Sigmoid colon (tissue), 7 donors: ENCODE measurements at places on chromosomes 16 and 17.

DNA sequence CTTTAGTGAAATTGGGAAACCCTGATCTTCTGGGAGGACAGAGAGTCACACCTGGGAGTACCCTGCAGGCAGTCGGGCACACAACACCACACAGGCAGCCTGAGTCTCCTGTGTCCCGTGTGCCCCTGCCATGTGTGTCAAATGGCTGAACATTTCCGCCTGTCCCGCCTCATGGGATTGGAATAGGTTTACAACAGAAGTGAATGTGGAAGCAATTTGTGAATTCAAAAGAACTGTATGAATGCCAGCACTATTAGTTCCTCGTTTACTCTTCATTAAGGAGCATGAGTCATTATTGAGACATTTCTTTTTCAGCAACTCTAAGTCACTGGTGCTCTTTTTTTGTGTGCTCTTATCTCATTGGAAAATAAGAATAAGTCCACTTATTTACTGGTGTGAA, 226.5 kb downstream of the PMP22 start:
- DNase-seq, result no peak

DNA sequence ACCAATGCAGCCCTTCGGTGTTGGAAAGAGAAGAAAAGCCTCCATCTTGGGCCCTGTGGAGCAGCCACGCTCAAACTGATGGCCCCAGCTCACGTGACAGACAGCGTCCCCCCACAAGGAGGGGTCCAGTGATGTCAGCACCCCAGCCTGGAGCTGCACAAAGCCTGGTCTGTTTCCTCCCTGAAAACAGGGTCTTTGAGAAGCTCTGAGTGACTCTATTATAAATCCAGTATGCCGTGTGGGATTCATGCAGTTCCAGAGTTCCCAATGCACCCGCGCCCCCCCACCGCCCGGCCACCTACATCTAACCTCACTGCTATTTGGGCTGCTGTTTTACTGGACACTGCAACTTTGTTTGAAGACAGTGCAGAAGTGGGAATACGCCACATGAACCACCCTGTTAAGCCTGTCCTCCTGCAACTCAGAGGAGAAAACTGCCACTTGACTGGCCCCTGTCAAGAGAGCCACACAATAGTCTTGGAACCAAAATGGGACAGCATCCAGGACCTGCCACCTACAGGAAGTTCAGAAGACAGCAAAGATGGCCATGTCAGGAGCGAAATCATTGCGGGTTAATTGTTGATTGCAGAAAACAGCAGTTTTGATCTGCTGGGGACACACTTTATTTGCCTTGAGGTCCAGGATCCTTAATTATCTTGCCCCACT, 33.1 kb downstream of the PMP22 start:
- DNase-seq, result no peak

DNA sequence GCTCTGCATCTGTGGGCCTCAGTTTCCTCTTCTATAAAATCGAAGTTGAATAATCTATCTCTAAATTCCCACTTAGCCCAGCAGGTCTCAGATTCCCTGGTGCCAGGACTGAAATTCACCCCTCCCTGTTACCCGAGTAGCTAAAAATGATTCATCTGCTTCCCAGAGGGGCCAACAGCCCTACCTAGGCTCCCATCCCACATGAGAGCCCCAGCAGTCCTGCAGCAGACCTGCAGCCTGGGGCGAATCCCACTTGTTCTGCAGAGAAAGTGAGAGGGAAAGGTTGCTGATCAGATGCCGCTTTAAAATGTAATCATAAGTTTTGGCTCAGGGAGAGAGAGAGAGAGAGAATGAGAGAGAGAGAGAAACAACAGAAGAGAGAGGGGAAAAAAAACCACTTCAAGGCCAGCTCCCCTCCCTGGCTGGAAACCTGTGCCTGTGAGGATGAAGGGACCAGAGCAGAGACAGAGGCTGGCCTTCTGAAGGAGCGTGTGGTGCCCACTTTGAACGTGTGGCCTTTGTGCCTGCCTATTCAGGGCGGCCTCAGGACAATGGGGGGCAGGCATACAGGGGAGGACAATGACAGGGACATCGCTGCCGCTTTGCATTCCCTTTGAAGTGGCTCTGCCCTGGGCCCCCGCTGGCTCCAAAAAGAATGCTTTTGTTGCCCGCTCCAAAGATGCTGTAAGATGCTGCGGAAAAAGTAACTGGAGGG, 85.2 kb upstream of the NKD1 start:
- DNase-seq, result peak; percentile 26

DNA sequence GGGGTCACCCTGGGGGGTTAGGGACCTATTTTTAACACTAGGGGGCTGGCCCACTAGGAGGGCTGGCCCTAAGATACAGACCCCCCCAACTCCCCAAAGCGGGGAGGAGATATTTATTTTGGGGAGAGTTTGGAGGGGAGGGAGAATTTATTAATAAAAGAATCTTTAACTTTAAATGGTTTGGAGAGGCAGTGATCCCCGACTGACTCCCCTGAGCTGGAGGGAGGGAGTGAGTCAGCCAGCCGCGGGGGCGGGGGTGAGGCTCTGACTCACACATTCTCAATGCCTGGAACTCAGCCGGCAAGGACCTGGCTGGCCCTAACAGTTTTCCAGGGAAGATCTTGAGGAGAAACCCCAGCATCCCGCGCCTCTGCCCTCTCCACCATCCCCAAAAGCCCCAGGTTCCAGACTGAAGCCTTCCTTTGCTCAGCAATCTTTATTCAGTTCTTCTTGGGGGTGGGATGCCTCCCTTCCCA, 1.5 kb downstream of the HCFC1R1 start:
- DNase-seq, result peak; percentile 96

DNA sequence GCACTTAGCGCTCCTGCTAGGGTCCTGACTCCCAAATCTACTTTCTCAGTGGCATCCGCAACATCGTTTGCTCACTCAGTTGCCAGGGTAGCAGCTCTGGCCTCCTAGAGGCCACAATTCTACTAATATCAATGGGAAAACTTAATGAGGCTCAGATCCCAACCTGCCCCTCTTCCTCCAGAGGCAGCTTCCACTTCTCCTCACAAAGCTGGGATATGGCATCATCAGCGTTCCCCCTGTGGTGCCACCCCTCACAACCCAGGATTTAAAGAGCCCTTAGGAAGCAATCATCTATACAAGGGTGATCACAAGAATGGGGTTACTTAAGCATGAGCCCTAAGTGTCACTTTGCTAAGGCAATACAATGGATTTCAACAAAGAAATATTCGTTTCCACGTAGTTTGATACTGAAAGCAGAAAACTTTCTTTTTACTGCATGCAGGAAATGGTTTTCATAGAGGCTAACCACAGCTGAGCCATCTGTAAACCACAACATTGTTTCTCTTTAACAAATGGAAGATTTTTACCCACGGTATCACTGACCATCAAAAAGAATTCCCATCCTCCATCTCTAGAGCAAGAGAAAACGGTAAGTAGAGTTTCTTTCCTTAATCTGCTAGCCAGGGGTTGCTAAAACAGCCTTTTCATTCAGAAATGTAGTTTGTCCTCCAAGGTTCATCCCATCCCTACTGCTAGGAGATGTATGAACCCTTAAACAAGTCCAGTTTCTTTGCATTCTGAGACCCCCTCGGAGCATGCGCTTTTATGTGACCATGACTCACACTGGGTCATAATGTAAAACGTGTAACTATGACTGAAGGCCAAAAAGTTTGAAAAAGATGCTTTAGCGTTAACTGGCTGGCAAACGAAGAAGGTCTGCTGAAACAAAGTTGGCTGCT, 68.3 kb upstream of the BCAR1 start:
- DNase-seq, result no peak

GRCh38 chr17:42227849-42228700, 33.8 kb upstream of the GHDC start:
- DNase-seq, result peak; percentile 2

- DNase-seq, result peak; percentile 75
Observed at GRCh38 chr16:10514369-10515055, 65.9 kb downstream of the EMP2 start.

GRCh38 chr17:71765437-71765836, 355.4 kb upstream of the SOX9 start:
- DNase-seq, result no peak

- DNase-seq, result no peak
Observed at GRCh38 chr17:41982026-41982760, 15.6 kb downstream of the CNP start.

DNA sequence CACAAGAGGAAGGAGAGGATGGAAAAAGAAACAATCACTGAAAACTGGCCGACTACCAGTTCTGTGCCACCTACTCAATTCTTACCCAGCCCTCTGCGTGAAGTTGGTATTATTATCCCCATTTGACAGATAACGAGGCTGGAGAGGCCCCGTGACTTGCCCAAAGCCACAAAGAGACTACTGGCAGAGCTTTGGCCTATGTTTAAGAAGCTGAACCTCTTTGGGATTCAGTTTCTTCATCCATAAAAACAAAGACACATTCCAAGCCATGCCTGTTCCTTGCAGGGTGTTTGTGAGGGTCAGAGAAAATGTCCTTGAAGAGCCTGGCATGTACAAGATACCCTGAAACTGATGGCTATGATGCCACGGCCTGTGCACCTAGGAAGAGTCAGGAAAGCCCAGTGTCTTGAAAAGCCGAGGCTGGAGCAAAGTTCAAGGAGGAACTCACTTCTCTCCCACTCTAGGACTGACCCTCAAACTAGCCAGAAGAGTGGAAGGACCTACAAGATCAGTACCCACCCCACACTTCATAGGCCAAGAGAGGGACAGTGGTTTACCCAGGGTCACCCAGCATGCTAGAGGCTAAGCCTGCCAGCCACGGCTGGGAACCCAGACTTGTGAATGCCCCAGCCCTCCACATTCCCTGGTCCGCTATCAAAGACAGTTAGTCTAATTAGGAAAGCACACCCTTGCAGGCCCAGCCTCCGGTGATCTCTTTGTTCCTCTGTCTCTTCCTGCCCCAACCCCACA, 1.6 kb upstream of the ACSF2 start:
- no peak for DNase-seq

GRCh38 chr17:68020409-68020756, 15.2 kb upstream of the KPNA2 start:
- DNase-seq, result no peak

- DNase-seq, result peak; percentile 71
Observed at GRCh38 chr17:66602659-66603384, 232.1 kb upstream of the CACNG5 start.

DNA sequence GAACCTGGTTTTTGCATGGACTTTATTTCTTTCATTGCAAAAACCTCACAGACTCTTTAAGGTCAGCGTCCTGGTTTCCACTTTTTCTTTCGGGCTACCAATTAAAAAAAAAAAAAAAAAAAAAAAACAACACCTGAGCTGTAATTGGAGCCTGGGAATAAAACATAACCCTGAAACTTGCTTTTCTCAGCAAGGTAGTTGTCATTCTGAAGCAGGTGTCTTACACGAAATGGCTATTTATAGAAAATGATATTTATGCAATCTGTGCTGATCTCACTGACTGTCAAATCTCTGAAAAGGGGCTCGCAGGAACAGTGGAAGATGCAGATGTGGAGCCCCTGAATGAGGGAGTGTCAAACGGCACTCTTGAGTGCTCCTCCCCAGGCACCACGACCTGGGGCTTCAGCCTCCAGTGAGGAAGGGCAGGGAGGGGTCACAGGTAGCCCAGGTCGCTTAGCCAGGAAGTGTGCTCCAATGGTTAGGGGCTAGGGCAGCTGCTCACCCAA, 10.4 kb upstream of the COTL1 start:
- no peak for DNase-seq

DNA sequence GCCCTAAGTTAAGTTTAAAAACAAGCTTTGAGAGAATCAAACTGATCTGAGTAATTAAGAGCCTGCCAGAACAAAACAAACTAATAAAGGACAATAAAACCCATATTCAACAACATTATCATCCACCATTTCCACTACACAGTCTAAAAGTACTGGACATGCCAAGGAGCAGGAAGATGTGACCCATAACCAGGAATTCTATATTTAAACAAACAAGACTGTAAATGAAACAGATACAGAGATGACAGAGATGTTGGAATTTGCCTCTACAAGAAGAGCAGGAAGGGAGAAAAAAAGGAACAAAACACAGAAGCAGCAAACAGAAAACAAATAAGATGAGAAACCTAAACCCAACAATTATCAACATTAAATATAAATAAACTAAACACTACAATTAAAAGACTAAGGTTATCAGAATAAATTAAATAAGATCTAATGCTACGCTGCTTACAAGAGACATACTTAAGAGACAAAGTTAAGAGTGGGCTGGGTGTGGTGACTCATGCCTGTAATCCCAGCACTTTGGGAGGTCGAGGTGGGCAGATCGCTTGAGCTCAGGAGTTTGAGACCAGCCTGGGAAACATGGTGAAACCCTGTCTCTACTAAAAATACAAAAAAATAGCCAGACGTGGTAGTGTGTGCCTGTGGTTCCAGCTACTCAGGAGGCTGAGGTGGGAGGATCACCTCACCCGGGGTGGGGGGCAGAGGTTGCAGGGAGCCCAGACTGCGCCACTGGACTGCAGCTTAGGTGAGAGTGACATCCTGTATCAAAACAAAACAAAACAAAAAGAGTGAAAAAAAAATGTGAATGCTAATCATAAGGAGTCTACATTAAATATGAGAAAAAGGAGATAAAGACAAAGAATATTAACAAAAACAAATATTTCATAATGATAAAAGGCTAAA, 50.6 kb downstream of the CREBBP start:
- DNase-seq, result no peak

DNA sequence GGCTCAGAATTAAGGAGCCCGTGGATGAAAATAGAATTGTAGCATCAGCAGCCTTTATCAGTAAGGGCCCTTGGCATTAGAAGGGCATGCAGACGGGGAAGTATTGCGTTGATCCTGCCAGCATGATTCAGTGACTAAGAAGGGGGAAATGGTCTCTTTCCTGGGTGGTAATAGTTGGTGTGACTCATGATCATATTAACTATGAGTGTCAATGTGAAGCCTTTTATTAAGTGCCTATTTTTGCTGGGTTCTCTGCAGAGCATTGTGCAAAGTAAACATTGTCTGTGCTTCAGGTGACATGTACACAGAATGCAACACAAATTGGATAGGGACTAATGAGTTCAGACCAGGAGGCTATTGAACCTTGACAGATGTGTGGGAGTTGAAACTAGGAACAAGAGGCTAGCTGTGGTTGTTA, 24.5 kb downstream of the RCVRN start:
- no peak for DNase-seq

DNA sequence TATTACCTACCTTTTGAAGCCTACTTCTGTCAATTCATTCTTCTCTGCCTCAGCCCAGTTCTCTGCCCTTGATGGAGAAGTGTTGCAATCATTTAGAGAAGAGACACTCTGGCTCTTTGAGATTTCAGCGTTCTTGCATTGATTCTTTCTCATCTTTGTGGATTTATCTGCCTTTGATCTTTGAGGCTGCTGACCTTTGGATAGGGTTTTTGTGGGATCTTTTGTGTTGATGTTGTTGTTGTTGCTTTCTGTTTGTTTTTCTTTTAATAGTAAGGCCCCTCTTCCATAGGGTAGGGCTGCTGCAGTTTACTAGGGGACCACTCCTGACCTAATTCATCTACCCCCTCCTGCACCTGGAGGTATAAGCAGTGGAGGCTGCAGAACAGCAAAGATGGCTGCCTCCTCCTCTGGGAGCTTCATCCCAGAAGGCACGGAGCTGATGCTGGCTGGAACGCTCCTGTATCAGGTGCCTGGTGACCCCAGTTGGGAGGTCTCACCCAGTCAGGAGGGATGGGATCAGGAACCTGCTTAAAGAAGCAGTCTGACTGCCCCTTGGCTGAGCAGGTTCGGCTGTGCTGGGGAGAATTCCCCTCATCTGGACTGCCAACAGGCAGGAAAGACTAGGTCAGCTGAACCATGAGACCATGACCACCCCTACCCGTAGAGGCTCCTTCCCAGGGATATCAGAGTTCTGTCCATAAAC, 28.0 kb downstream of the NFATC3 start:
- no peak for DNase-seq

- peak; percentile 90 for DNase-seq
Observed at GRCh38 chr17:42754782-42755181, 6.2 kb upstream of the RAMP2 start.

- DNase-seq, result no peak
Observed at GRCh38 chr17:15963670-15964110, 18.8 kb downstream of the ADORA2B start.

GRCh38 chr17:81027591-81028505, 7.1 kb upstream of the BAIAP2 start:
- peak; percentile 70 for DNase-seq
